ENCODE measurements at places on chromosomes 4 and X.

DNA sequence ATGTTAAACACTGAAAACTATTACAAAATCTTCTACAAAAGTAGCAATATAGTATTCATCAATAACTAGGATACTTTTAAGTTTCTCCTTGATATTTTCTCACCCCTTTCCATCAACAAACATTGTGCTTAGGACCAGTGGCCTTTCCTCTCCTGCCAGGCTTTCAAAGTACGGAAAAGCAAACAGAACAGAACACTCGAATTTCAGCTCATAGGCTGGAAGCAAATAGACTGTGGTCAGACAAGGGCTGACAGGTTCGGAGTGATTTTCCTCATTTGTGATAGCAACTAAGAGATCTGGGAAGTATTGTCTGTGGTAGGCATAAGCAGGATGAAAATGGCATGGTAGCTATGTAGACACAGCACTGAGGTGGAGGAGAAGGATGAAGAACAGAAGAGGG is 68.6 kb upstream of the SORBS2 start:
- DNase-seq = no peak

DNA sequence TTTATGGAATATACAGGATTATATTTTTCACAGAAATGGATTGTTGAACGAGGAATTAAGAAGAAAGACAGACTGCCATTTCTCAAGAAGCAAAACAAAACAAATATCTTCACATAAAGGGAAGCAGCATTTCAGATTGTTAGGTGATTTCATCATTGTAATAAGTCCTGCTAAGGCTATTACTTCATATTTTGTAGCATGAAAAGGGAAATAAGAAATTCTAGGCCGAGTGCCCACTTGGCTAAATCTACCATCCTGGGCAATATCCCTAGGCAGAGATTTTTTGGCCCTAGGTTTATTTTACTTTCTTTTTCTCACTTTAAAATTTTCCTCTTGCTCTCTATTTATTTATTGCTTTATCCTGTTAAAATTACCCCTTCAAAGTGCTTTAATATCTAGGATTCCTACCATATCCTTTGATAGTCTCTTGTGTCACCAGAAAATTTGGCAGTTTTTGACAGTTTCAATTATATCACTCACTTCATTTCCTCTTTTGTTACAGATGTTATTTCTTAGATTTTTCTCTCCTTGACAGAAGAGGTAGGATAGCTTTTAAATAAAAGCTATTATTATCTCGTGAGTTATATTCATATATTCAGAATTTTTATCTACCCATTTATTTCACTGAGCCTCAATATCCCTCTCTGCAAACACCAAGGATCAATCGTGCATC is 142.3 kb downstream of the PDGFC start:
- peak; percentile 64 for DNase-seq

DNA sequence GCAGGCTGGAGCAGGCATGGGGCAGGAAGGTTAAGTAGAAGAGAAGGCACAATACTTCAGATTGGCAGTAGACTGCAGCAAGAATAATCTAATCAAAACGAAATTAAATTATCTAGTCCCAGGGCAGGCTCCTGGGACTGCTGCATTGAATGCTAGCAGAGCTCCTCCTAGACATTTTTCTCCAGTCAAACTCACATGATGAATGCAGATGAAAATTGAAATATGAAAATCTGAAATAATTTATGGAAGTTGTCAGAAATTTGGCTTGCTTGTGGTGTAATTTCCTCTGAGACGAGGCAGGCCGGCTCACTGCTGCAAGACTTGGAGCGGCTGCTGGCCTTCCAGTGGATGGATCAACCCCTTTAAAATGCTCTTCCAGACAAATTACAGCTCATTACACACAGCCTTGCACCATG is 78.0 kb upstream of the TMEM33 start:
- DNase-seq = no peak

- DNase-seq = no peak
Measured at GRCh38 chr4:186934841-186935443, 211.3 kb upstream of the FAT1 start.

DNA sequence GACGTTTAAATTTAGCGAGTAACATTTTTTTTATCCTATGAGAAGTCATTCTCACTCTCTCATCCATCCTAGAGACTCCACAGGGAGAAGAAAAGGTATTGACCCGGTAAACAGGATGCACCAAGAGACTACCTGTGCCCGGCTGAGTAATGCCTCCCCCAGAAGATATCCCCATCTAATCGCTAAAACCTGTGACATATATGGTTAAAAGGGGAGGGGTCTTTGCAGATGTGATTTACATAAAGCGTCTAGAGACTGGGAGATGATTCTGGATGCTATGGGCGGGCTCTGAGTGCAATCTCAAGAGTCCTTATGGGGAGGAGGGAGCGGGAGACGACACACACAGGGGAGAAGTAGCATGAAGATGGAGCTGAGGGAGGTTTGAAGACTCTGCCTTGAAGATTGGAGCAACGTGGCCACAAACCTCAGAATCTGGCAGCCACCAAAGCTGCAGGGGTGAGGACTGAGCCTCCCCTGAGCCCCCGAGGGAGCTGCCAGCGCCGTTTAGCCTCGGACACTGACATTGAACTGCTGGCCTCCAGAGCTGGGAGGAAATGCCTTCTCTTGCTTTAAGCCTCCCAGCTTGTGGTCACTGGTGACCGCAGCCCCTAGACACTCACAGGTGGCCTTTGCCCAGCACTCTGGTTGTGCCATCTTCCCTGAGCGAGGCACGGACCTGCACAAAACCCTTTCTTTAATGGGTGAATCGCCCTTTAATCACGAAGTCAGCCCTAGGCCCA is 11.2 kb downstream of the ABLIM2 start:
- no peak for DNase-seq

DNA sequence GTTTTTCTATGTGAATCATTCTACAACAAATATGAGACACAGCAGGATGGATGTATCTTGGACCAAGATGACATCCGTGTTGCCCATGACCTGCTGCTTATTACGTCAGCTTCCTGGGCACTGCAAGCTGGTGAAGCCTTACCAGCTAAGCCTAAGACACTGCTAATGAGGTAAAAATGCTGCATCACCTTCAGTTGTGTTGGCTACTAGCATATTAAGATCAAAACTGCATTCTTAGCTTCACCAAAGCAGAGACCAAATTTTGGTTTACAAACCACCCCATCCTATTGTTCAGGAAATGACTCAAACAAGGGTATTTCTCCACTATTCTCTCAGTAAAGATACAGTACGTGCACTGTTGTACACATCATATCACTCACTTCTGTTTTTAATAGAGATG is 50.3 kb downstream of the MAML3 start:
- DNase-seq = no peak

DNA sequence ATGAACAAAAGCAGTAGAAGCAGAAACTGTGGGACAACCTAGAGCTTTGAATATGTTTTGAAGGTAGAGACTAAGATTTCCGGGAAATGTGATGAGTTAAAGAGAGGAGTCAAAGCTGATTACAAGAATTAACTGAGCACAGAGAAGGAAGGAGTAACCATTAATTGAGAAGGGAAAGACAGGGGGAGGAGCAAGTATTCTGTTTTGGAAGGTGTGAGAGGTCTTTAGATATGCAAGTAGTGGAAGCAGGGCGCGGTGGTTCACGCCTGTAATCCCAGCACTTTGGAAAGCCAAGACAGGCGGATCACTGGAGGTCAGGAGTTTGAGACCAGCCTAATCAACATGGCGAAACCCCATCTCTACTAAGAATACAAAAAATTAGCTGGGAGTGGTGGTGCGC is 171.5 kb downstream of the FSTL5 start:
- no peak for DNase-seq
